ENCODE measurements at places on chromosomes 12 and 14. TPM values are rescaled to one million over a fixed set of nuclear protein-coding genes. Genes with fewer than 3 reads are reported as not detected.

DNA sequence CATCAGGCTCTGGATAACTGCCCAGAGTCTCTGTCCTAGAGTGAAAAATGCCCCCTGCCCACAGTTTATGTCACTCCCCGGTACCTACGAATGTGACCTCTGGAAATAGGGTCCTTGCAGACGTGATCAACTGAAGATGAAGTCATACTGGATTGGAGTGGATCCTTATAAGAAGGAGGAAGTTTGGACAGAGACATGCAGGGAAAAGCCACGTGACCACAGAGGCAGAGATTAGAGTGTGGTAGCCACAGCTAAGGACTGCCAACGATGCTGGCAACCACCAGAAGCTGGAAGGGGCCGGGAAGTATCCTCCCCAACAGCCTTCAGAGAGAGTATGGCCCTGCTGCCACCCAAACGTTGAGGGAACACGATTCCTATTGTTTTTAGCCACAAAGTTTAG is 101.2 kb upstream of the NCOR2 start:
- peaks cover 3% of the 10 kb centered on the region for H3K4me1 ChIP-seq
- H3K36me3 ChIP-seq, result no peaks in the 10 kb centered on the region
- H3K27ac ChIP-seq, result no peak overlapping the region
- H3K4me3 ChIP-seq, result no peak overlapping the region

DNA sequence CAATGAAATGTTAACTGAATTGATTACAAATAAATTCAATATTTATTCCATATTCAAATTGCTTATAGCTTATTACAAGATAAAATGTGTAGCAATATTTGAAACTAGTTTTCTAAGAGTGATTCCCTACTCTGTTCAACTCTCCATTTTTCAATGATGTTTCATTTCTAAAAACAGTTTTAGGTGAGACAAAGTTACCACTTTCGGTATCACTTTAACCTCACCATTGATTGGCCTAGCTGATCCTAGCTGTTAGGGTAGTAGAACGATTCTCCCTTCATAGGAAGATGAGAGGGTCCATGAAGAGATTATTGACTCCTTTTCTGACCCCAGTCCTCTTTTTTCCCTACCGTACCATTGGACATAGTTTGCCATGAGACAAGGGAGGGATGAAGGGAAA is 373.3 kb downstream of the PRKD1 start:
- no peaks in the 10 kb centered on the region for H3K27me3 ChIP-seq
- DNase-seq, result no peak
- no peak overlapping the region for H3K27ac ChIP-seq
- no peaks in the 10 kb centered on the region for H3K36me3 ChIP-seq

DNA sequence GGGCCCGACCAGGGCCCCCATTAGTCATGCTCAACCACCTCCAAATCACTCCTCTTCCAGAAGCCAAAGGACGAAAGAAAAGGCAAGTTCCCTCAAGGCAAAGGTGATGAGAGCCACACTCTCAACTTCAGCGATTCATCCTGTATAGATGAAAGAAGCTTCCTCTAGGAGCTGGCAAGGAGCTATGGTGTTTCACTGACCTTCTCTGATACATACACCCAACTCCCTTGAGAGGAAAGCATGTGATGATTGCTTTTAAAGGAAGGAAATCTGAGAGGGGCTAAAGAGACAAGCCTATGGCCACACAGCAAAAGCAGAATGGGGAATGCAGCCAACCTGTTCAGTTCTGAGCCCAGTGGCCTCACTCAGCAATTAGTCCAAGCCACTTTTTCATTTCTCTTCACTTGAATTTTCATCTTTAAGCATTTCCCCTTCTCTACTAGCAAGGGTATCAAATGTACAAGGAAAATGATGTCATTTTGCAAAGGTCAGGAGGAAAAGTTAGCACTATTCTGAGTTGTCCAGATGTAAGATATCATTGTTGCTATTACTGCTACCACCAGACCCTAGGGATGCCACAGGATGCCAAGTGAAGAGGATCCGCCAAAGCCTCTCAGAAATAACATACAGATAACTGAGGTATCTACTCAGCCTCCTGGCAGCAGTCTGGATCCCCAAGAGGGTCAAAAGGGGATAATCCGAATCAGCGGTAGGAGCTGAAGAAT is 82.5 kb downstream of the MAP3K9 start:
- H3K4me1 ChIP-seq, result peaks cover 10% of the 10 kb centered on the region
- no peaks in the 10 kb centered on the region for H3K27me3 ChIP-seq
- H3K36me3 ChIP-seq, result peaks cover 40% of the 10 kb centered on the region
- H3K4me3 ChIP-seq, result no peak overlapping the region

- H3K4me1 ChIP-seq, result no peaks in the 10 kb centered on the region
- H3K36me3 ChIP-seq, result no peaks in the 10 kb centered on the region
- no peak for DNase-seq
- H3K27ac ChIP-seq, result no peak overlapping the region
Measured at GRCh38 chr14:25570483-25570882, 520.5 kb upstream of the STXBP6 start.

DNA sequence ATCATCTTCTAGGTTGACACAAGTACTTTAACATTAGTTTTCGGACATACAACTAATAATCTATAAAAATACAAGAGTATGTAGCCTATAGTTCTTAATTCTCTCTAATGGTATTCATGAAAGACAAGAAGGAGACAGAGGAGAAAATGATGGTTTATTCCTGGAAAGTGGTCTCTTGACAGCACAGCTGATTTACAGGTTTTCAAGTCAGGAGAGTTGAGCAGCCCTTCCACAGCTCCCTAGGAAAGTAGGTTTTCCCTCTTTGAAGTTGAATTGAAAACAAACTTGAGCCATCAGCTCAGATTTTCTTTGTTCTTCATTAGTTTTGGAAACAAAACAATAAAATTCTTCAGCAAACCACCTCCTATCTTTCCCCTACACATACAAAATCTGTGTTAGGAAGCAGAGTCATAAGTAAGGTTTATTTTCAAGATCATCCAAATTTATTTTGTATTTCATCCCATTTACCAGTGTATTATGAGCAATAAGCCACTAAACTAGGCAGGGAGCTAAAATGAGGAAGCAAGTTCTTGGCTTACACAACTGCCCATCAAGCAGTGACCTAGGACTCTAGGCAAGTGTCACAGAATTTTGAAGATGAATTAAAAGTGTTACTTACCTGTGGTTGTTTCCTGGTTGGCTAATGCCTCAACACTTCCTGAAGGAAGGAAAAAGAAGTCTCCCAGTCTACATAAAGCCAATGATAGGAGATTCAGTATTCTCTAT is 357.0 kb downstream of the BCAT1 start:
- no peak overlapping the region for H3K4me3 ChIP-seq
- no peaks in the 10 kb centered on the region for H3K27me3 ChIP-seq
- no peak for DNase-seq
- no peaks in the 10 kb centered on the region for H3K4me1 ChIP-seq
- H3K36me3 ChIP-seq, result no peaks in the 10 kb centered on the region

- no peaks in the 10 kb centered on the region for H3K36me3 ChIP-seq
- DNase-seq, result no peak
- no peaks in the 10 kb centered on the region for H3K27me3 ChIP-seq
- H3K27ac ChIP-seq, result peak overlapping the region; percentile 51
- no peaks in the 10 kb centered on the region for H3K4me1 ChIP-seq
- peak overlapping the region; percentile 49 for H3K4me3 ChIP-seq
Measured at GRCh38 chr12:130954544-130954831, 781 bp downstream of the ADGRD1 start.

- peak overlapping the region; percentile 67 for H3K4me3 ChIP-seq
- H3K36me3 ChIP-seq, result no peaks in the 10 kb centered on the region
- no peak for DNase-seq
- H3K27ac ChIP-seq, result no peak overlapping the region
- peaks cover 12% of the 10 kb centered on the region for H3K4me1 ChIP-seq
- H3K27me3 ChIP-seq, result no peaks in the 10 kb centered on the region
Measured at GRCh38 chr12:51392556-51393237, 1.5 kb upstream of the GALNT6 start.

- no peaks in the 10 kb centered on the region for H3K4me1 ChIP-seq
- H3K27ac ChIP-seq, result no peak overlapping the region
- no peak for DNase-seq
- no peaks in the 10 kb centered on the region for H3K27me3 ChIP-seq
- H3K36me3 ChIP-seq, result no peaks in the 10 kb centered on the region
Measured at GRCh38 chr14:39467889-39468524, 35.8 kb upstream of the FBXO33 start.

The FOXN4 gene
- not detected for total RNA-seq

The GPR137C gene
- 0.40 TPM for total RNA-seq

The DEGS2 gene
- 116 TPM for total RNA-seq

The CLEC12A gene
- total RNA-seq, result not detected

The MUCL1 gene
- not detected for total RNA-seq

The ANO4 gene
- 0.09 TPM for total RNA-seq

The TMEM30B gene
- 35.9 TPM for total RNA-seq
